Mesothelial cell of epicardium (in vitro differentiated cells): ENCODE measurements at places on chromosomes 13 and 19. TPM values are rescaled to one million over a fixed set of nuclear protein-coding genes. Genes with fewer than 3 reads are reported as not detected.
A peak's percentile ranks its signal among the peaks of the same experiment; 100 is the strongest.

The NBEA gene
- total RNA-seq, result 31.9 to 34.5 TPM (median 32.8 TPM) in 3 replicates

DNA sequence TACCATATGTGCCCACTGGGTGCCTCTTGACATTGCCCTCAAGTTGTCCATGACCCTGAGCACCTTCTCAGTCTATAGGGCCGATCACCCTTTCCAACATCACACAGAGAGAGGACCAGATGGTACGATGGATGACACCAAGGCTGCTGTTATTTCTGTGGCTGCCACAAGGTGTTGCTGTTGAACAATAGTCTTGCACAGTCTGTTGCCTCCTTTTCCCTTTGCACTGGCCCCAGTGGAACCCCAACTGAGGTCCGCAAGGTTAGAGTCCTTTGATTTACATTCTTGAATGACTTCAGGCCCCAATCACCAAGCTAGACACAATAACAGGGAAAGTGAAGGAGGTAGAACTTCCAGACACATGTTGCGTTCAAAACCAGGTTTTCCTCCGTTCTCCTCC lies 52.0 kb downstream of the TINCR start:
- H3K4me1 ChIP-seq, result no peaks in the 10 kb centered on the region
- H3K27me3 ChIP-seq, result peaks cover 6% of the 10 kb centered on the region

DNA sequence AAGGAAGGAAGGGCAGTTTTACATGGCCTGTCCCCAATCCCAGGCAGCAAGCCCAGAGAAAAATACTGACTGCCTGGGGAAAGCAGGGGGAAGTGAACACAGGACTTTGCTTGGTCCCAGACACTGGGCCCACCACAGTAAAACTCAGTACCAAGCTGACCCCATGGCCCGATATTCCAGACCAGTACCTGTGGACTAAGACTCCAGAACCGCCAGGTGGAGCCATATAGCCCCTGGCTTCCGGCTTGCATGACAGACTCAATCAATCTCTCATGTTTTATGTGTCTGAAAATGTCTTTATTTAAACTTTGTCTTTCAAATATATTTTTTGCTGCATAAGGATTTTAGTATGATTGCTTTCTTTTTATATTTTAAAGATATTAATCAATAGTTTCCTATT lies 767.9 kb upstream of the SLITRK6 start:
- no peak for DNase-seq
- no peak overlapping the region for H3K4me3 ChIP-seq
- no peak overlapping the region for H3K27ac ChIP-seq
- no peaks in the 10 kb centered on the region for H3K4me1 ChIP-seq
- no peaks in the 10 kb centered on the region for H3K36me3 ChIP-seq

DNA sequence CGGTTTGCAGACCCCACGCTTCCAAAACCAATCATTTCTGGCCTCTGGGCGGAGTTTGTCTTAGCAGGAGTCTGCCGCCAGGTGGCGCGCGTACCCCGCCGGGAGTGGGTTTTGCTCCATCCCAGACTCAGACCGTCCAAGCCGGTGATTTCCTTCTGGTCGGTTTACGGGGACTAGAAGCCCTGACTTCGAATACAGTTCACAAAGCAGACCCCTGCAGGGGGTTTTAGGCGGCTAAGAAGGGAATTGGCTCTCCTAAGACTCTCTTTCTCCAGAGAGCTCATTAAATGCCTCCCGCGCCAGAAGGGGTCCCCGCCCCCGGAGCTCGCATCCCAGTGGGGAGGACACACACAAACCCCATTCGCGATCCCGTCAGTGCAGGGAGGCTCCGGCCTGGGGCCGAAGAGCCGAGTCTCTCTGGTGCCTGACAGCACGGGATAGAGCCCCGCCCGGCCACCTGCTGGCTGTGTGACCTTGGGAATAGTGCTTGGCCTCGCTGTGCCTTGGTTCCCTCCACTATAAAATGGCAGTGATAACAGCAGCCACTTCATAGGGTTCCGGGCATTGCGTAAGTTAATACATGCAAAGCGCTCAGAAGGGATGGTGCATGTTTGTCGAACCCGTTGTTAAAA lies 8.6 kb upstream of the NUP62 start:
- peaks cover 6% of the 10 kb centered on the region for H3K36me3 ChIP-seq
- no peak overlapping the region for H3K4me3 ChIP-seq
- no peak overlapping the region for H3K27ac ChIP-seq
- no peaks in the 10 kb centered on the region for H3K4me1 ChIP-seq
- DNase-seq, result peak; percentile 95

The ZNF134 gene
- 33.5 to 40.5 TPM (median 40.4 TPM) in 3 replicates for total RNA-seq

The GPR183 gene
- total RNA-seq, result 0.14 to 0.25 TPM (median 0.16 TPM) in 3 replicates

DNA sequence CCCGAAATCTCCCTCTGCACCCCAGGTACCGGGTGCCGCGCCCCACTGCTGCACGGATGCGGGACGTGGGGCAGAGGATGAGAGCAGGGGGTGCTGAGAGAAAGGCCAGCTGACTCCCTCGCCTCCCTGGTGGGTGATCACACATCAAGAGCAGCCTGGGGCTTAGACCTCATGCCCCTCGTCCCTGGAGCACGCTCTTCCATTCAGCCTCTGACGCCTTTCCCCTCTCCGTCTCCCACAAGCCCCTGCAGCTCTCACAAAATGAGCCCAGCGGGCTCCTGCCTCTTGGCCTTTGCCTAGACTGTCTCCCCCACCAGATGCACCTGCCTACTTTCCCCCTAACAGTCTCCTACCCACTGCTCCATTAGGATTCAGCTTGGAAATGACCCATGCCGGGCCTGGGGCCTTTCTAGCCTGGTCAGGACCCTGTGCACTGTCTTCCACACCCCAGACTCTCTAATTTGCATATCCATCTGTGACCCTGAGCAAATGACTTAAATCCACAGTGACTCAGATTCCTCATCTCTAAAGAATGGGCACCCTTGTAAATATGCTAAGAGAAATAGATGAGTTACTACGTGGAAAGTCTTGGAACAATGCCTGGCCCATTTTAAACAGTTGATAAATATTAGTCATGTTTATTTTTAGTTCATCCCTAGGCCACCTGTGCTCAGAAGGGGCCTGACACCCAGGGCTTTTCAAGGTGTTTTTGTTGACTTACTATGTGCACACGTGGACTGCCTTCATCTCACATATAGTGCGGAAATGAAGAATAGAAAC lies 582 bp upstream of the PTPRH start:
- H3K4me3 ChIP-seq, result no peak overlapping the region
- peak overlapping the region; percentile 84 for H3K27ac ChIP-seq
- DNase-seq, result no peak
- H3K36me3 ChIP-seq, result peaks cover 4% of the 10 kb centered on the region
- H3K27me3 ChIP-seq, result peaks cover 7% of the 10 kb centered on the region

DNA sequence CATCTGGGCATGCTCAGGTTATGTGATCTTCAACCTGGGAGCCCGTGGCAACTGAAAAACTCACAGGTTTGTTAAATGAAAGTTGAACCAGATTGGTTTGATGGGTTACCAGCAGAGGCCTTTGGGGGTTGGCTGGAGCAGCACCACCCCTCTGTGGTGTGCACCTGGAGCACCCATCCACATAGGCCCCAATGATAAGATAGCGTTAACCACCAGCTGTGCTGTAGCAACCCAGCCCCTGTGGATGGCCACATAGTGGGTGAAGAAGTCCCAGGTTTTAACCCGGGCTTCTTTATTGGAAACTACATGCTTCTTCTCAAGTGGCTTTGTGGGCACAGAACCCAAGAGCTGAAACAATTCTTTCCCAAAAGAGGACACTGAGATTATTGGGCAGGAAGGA lies 22.6 kb upstream of the MTIF3 start:
- DNase-seq, result no peak
- no peak overlapping the region for H3K27ac ChIP-seq
- H3K4me1 ChIP-seq, result peaks cover 3% of the 10 kb centered on the region
- no peaks in the 10 kb centered on the region for H3K36me3 ChIP-seq
- H3K27me3 ChIP-seq, result peaks cover 34% of the 10 kb centered on the region

The LILRB5 gene
- total RNA-seq, result not detected in 3 replicates

The FCGBP gene
- 1.7 to 2.5 TPM (median 2.3 TPM) in 3 replicates for total RNA-seq

The PCDH17 gene
- 9.3 to 9.6 TPM (median 9.4 TPM) in 3 replicates for total RNA-seq

GRCh38 chr13:92390217-92390616 lies 836.4 kb upstream of the GPC6 start:
- no peak for DNase-seq
- peaks cover 21% of the 10 kb centered on the region for H3K4me1 ChIP-seq
- no peak overlapping the region for H3K4me3 ChIP-seq
- H3K27me3 ChIP-seq, result no peaks in the 10 kb centered on the region
- no peak overlapping the region for H3K27ac ChIP-seq

GRCh38 chr13:34346626-34347025 lies 528.7 kb downstream of the RFC3 start:
- peaks cover 32% of the 10 kb centered on the region for H3K4me1 ChIP-seq
- H3K4me3 ChIP-seq, result no peak overlapping the region
- no peaks in the 10 kb centered on the region for H3K36me3 ChIP-seq
- no peaks in the 10 kb centered on the region for H3K27me3 ChIP-seq

The LILRA6 gene
- not detected in 3 replicates for total RNA-seq

DNA sequence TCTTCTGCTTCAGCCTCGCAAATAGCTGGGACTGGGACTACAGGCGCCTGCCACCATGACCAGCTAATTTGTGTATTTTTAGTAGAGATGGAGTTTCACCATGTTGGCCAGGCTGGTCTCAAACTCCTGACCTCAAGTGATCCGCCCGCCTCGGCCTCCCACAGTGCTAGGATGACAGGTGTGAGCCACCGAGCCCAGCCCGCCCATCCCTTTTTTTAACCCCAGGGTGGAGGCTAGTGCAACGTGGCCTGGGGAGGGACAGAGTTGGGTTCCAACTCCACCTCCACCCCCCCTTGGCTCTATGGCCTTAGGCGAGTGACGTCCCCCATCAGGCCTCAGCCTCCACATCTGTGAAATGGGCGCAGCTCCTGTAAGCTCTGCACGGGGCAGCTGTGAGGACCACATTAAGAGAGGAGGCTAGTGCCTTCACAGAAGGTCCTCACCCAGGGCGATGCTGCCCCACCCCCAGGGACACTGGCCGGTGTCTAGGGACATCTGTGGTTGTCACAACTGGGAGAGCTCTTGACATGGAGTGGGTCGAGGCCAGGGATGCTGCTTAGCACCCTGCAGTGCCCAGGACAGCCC lies 37.7 kb downstream of the SMIM24 start:
- no peak overlapping the region for H3K4me3 ChIP-seq
- H3K4me1 ChIP-seq, result peaks cover 5% of the 10 kb centered on the region
- peaks cover 2% of the 10 kb centered on the region for H3K36me3 ChIP-seq
- no peak for DNase-seq
- H3K27ac ChIP-seq, result no peak overlapping the region

- no peak overlapping the region for H3K4me3 ChIP-seq
- H3K4me1 ChIP-seq, result peaks cover 12% of the 10 kb centered on the region
- DNase-seq, result no peak
Measured at GRCh38 chr13:36358175-36358718, 12.1 kb upstream of the SPART start.

The ZNF528 gene
- 10.8 to 12.7 TPM (median 11.8 TPM) in 3 replicates for total RNA-seq
